Activated CD8-positive, alpha-beta memory T cell treated with anti-CD3 and anti-CD28 coated beads for 48 hours (primary cell): ENCODE measurements at places on chromosomes 1 and 21.
A peak's percentile ranks its signal among the peaks of the same experiment; 100 is the strongest.

GRCh38 chr1:223176437-223176836, 33.4 kb upstream of the TLR5 start:
- DNase-seq = no peak

GRCh38 chr1:69994241-69994640, 211.1 kb downstream of the LRRC40 start:
- no peak for DNase-seq

GRCh38 chr21:43718872-43719747, at the start of gene PDXK:
Gene PDXK (plus strand): TSS chr21:43719129. CDS start chr21:43719295, 166 bp downstream.
- peak; percentile 65 for DNase-seq

- DNase-seq = no peak
These were observed 60.1 kb upstream of the CYP2J2 start for GRCh38 chr1:59986516-59987310.

- no peak for DNase-seq
These were observed 68.6 kb upstream of the HSPA13 start for GRCh38 chr21:14451546-14451945.

DNA sequence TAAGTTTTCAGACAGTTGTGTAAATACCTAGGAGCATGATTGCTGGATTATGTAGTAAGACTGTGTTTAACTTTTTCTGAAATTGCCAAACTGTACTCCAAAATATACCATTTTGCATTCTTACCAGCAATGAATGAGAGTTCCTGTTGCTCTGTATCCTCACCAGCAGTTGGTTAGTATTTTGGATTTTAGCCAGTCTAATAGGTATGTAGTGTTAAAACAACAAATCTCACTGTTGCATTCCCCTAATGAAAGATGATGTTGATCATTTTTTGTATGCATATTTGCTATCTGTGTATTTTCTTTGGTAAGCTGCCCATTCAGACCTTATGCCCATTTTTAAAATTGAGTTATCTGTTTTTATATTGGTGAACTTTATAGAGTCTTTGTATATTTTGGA, 89.9 kb downstream of the RASAL2 start:
- no peak for DNase-seq

DNA sequence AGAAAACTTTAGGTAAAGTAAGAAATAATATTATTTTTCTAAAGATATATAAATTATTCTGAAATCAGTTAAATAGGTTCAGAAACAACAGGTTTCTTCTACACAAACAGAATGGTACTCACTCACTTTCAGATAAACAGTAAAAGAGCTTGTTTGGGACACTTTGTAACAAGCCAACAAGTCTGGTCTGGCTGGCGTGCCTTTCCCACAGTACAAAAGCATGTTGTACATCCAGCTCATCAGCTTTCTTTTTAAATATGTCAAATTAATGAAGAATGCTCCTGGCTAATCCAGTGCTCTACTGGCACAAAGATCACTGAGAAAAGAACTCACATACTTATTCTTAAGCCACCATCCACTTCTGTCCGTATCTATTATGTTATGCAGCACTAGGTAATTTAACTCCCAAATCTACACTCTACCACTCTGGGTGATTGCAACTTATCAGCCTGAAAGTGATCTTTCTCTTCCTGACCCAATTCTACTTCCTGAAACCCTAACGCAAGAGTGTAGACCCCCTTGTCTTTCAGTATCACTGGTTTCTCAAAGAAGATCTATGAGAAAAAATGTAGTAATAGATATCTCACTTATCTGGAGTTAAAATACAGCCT, 32.6 kb downstream of the TRIT1 start:
- DNase-seq = no peak

DNA sequence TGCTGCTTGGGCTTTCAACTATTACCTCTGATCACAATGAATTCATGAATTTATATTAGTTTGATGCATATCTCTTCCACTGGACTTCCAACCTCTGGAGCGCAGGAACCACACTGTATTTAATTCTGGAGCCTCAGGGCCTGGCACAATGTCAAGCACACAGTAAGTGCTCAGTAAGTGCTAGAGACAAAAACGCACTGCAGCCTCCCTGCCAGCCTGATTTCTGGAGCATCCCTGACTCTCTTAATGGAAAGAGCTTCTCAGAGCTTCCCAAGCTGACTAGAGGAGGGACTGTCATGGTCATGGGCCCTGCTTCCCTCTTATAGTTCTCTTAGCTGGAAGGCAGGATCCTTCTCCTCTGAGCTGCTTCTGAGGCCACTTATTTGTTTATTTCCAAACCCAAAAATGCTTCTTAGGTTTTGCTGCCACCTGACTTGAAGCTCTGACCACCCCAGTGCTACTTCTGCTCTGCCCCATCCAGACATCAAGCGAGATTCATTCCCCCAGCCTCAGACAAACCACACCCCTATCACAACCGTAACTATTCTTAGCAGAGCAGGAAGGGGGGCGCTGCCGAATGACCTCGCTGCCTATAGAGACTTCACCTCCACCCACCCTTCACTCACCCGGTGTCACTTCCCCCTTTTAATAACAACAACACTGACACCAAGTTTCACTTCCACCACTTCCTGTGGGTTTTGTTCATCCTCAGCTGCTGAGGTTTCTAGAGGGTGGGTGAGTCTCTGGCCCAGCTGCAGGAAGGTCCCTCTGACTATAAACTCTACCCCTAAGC, 33.6 kb downstream of the NUAK2 start:
- peak; percentile 49 for DNase-seq

DNA sequence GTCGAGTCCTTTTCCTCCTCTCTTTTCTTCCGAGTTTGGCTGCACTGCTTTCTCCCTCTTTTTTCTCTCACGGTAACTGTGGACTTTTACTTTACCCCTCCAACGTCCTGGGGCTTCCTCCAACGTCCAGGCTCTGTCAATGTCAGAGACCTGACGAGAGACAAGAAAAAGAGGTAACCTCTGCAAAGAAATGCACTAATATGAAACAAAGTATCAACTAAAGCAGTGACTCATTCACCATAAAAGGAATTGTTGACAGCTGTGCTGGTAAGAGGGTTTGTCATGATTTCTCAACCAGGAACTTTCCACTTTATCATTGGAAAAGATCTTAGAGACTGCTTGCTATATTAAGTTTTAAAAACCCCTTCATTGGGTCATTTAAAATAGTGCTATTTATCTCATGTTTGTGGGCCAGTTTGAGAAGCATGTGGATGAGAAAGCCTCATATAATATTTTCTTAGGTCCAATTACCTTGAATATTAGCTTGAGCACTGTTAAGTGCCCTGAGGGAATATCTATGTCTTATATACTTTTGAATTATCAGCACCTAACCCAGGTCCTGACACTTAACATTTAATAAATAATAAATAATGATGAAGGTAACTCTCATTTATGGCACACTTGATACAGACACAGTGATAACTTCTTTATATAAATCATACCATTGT, at the start of gene GBP2:
Gene GBP2 (minus strand): TSS at position 202 of the 668 bp plus-strand sequence. CDS start 4,148 bp downstream, outside the sequence.
- DNase-seq = no peak

GRCh38 chr1:6037338-6037762, 8.3 kb upstream of the KCNAB2 start:
- DNase-seq = no peak

DNA sequence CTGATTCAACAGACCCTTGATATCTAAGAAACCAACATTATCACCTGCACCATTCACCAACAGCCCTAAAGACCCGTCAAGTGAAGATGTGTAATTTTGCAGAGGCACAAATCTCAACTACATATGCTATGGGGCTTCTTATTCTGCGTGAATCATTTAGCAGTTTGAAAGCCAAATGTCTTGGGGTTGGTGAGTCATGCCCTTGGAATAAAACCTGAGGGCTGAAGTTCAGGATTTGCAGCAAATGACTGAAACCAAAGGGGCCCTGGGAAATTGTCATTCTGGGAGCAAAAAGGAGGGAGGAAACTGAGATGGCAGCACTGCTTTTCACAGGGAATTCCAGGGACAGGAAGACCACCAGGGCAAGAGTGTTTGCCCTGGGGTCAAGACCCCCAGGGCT, 79.2 kb upstream of the TNR start:
- DNase-seq = no peak

DNA sequence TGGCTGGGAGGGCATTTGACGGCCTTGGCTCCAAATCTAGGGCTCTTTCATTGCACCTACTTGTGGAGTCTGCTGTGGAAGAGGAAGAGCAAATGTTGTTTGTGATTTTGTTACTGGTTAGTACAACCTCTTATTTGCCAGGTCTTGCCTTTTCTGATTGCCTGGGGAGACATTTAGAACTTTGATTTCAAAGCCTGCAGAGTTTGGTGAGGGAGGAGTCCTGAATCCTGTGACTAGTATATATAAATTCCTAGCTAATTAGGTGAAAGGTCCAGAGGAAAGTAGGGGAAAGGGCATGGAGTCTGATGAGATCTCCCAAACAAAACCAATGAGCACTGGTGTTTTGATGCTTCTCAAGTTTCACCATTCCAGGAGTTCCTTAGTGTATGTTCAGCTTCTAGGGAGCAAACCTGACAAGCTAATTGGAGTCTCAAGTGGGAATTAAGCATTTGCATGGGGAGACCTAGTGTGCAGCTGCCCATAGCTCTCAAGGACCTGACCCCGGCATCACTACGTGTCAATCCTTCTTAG, 5.1 kb upstream of the HMGCS2 start:
- DNase-seq = no peak

DNA sequence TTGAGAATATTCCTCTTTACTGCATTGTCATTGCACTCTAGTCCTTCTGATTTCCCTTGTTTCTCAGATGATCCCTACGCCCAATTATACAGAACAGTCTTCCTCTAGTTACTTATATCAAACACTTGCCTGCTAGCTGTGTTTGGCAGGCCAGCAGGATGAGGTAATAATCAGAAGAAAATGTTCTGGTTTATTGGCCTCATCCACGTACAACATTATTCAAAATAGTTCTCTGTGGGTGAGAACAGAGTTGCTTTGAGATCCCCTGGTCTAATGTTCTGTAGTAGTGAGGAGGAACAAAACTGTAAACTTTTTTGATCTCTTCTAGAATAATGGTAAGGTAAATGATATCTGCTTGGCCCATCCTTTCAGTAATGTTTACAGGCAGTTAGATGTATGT, 22.3 kb upstream of the C1orf105 start:
- DNase-seq = no peak

DNA sequence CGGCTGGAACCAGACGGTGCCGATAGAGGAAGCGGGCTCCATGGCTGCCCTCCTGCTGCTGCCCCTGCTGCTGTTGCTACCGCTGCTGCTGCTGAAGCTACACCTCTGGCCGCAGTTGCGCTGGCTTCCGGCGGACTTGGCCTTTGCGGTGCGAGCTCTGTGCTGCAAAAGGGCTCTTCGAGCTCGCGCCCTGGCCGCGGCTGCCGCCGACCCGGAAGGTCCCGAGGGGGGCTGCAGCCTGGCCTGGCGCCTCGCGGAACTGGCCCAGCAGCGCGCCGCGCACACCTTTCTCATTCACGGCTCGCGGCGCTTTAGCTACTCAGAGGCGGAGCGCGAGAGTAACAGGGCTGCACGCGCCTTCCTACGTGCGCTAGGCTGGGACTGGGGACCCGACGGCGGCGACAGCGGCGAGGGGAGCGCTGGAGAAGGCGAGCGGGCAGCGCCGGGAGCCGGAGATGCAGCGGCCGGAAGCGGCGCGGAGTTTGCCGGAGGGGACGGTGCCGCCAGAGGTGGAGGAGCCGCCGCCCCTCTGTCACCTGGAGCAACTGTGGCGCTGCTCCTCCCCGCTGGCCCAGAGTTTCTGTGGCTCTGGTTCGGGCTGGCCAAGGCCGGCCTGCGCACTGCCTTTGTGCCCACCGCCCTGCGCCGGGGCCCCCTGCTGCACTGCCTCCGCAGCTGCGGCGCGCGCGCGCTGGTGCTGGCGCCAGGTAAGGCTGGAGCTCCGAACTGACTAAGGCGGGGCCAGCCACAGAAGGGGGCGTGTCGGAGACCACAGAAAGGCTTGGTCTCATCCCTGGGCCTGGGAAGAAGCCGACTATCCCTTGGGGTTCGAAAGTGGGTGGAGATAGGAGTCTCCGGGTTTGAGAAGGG, 486 bp downstream of the SLC27A3 start:
- DNase-seq = peak; percentile 39

- DNase-seq = no peak
These were observed 52.3 kb downstream of the PAPPA2 start for GRCh38 chr1:176515310-176515709.

DNA sequence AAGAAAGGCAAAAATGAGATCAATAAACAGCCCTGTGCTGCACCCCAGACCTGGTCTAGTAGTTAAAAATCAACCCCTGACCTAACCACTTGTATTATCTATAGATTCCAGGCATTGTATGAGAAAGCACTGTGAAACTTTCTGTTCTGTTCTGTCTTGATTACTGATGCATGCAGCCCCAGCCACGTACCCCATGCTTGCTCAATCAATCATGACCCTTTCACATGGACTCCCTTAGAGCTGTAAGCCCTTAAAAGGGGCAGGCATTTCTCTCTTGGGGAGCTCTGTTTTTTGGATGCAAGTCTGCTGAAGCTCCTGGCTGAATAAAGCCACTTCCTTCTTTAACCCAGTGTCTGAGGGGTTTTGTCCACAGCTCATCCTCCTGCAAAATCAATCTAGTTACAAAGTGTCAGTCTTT, 24.2 kb upstream of the CD34 start:
- no peak for DNase-seq

DNA sequence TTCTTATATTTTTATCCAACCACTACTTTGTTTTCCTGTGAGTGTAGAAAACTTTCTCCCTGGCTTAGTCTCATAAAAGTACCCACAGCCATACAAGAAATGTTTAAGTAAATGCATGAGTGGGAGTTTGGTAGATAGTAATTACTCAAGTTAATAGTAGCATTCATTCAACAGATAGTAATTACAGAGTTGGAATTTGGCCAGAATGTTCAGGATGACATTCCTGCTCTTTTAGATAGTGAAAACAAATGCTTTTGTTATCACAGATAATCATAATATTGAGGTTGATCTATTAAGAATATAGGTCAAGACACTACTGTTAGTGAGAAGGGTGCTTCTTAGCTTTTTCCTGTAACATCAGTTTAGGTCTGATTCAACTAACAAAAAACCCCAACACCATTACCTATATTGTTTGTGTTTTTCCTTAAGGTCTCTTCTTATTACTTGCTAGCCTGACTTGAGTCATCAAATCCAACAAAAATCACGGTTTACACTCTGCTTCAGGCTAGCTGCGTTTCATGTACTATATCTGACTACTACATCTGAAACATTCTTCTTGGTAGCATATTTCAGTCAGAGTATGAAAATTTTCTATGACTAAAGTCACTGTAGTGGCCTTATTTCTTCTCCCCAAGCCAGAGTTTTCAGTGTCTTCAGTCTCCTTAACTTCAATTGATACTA, 163.7 kb downstream of the HS2ST1 start:
- DNase-seq = no peak

DNA sequence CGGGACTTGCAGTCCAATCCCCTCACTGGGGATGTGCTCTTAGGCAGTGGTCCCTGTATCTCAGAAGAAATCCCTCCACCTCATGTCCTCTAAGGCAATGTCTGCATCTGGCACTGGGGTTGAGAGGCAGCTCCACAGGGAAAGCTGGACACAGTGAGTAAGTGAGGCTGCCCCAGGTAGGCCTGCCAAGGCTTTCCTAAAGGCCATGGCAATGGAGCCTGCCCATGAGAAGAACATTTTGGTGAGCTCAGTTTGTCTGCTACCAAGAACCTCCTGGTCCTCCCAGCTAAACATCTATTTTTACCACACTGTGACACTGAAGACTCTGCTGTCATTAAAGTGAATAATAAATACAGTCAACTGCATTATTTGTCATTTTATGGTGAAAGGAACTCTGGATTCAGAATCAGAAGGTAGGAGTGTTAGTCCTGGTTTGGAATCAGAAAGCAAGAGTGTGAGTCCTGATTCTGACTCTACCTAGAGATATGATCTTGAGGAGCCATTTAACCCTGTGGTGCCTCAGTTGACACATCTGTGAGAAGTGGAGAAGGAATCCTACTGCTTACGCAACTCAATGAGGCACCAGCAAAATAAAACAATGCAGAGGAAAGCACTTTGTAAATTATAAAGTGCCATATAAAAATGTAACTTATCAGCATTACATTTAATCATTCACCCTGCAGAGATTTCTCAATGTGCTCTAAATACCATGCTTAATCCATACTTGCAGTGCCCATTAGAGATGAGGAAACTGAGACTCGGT, 41.0 kb downstream of the TBX15 start:
- no peak for DNase-seq
